ENCODE measurements at places on chromosomes 7 and 10.

- DNase-seq: no peak
These were observed 6.2 kb downstream of the GIGYF1 start for GRCh38 chr7:100687751-100688300.

DNA sequence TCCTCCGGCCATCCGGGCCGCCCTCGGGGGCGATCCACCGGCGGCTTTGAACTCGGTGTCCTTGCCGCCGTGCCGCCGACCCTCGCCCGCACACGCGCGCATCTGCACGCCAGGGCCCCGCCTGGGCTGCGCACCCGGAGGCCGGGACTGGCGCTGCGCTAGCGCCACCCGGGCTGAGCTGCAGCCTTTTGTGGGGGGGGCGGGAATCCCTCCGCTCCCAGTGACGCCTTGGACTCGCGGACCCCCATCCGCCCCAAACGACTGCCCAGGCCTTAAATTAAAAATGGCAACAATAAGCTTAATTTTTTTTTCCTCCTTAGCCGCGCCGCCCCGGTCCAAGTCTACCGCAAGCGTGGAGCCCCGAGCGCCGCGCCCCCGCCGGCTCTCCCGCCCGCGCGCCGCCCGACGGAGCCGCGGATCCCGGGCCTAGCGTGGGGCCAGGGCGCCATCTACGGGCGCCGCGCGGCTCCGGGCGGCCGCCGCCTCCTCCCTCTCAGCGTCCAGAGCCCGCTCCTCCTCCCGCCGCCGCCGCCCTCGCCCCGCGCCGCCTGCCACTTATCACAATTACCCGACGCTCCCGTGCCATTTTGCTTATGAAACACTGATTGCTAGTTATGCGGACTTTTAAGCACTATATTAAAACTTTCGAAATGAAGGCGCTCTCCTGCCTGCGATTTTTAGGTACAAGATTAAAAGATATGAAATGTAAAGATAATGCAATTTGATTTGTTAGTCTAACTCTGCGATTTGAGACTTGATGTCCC, 7.5 kb upstream of the EBF3 start:
- DNase-seq: peak; percentile 36

DNA sequence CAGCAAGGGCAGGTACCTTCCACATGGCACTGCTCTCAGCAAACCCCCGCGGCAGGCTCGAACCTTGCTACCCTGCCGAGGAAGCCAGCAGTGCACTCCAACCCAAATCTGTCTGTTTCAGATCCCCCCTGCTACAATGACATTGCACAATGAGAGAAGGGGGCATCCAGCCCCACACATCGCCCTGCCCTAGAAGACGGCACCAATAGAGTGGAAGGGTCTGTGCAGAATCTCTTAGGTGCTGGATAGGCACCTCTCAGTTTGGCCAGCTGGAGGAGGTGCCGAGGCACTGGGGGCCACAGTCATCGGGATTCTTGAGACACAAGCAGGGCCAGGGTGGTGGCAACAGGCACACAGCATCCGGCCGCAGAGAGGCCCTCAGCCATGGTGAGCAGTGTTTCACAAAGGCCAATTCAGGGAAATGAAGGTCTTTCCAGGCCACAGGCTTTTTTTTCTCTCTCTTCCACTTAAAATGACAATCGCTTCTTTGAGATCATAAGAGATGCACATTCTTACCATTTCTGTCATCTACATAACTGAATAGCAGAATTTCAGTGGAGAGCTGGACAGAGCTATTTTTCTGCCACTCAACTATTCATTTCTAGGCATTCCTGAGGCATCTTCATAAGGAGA, 281.3 kb downstream of the TNS3 start:
- no peak for DNase-seq

GRCh38 chr7:47179812-47180515, 401.9 kb downstream of the TNS3 start:
- DNase-seq: no peak

GRCh38 chr10:35638101-35638500, 4.0 kb downstream of the FZD8 start:
- no peak for DNase-seq

DNA sequence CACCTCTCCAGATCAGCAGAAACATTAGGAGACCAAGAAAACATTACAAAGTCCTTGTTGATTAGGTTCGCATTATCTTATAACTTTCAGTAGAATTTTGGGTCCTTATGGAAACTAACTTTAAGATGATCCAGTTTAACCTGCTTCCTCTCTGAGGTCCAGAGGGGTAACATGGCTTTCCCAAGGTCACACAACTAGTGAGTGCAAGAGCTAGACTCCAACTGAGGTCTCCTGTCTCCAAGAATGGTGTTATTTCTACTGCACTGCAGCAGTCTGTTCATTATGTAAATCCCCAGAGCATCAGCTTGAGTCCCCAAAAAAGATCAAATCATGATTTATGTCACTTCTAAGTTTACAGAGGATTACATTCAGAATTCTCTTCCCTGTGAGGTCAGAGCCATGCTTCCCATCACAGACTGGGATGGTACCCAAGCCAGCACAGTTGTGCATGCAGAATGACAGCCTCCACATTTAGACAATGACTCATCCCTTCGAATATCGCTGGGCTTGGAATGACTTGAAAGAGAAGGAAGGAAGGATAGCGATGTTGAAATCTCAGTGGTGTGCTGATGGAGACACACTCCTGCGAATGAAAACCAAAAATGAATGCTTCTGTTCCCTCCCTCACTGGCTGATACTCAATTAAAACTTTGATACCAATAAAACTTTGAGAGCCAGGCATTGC, 163.1 kb upstream of the PLXNA4 start:
- no peak for DNase-seq

DNA sequence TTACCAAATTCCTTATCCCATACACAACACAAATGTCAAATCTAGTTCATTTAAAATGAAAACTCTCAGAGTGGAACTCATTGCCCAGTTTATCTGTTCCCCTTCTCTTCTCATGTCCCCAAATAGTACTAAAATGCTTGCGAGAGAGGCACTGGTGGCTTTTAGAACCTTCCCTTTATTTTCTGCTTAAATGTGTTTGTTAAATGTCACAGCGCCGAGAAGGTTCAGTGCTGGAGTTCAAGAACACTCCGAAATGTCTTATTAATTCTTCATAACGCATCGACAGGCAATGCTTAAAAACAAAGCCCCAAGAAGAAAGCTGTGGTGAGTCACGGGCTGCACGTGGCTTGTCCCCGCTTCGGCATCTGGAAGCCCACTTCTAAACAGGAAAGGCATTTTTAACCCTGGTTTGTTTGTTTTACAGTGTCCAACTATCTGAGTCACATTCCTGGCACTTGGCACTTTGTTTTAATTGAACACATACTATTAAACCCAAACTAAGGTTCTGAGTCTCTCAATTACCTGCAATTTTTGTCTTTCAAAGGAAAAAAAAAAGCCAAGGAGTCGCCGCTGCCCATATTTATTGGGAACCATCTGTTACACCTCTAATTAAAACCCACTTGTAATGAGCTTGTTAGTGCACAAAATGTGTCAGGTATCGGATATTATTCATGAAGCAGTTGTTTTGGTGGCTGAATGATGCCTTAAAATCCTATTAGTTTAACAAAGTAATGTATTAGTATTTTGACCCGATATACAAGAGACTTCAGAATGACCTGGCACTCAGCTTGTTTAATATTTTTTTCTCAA, 49.9 kb upstream of the MGMT start:
- DNase-seq: no peak

- no peak for DNase-seq
These were observed 126.7 kb downstream of the SORCS3 start for GRCh38 chr10:104767745-104768144.

- no peak for DNase-seq
These were observed 240.4 kb upstream of the CELF2 start for GRCh38 chr10:10777279-10777678.

DNA sequence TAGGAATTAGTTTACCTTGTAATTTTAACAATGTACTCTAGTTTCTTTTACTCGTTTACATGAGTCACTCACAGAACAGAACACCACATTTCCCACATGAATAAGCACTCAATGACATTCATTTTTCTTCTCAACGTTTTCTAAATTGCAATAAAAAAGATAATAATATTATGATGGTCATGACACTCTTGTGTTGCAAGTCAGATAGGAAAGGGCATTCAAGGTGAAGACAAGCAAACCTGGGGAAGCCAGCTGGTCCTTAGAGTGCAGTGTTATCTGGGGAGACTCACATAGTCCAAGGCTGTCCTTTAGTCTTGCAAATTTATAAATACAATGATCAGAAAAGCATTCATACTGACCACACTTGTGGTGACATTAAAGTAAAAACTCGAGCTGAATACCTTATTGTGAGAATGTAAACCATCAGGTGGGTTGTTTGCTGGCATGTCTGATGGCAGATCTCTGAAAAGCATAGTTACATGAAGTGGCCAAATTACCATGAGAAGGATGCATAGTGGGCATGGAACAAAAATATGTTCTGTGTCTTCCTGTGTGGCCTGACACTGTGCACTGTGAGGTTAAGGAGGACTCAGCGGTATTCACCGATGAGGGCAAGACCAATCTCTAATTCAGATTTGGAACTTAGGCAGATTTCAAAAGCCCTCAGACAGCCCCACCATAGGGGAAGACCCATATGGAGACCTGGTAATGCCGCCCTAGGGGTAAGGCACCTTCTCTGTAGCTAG, 158.9 kb upstream of the ASAH2 start:
- no peak for DNase-seq

GRCh38 chr7:157979636-157980340, 607.8 kb downstream of the PTPRN2 start:
- DNase-seq: no peak

GRCh38 chr7:130491841-130492522, at the start of gene MEST:
MEST (plus strand) TSS chr7:130492085; CDS start chr7:130492314, 229 bp downstream.
- peak; percentile 37 for DNase-seq

DNA sequence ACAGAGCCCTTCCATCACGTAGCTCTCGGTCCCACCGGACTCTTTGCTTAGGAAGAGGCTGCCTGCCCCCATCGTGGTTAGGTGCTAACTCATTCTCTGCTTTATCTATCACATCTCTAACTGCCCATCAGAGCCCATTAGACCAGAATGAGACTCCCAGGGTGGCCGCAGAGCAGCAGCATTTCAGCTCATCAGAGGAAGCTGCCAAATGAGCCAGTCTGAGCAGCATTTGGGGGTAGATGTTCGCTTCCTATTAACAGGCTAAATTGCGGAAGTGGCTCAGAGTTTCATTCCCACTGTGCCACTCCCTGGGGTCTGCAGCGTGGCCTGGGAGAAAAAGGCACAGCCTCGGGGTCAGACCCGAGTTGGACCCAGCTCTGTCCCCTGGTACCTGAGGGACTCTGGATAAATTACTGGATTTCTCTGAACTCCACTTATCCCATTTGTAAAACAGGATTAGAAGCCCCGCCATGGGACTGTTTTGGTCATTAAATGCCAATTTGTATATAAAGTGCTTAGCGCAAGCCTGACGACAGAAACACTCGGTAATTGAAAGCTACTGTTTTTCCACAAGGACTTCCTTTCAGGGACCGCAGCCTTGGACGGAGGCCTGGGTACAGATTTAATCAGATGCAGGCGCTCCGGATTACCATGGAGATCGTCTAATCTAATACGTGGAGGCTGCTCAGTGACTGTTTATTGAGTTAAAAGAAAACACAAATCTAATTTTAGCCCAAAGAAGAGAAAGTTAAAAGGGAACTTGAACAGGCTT, 73.8 kb upstream of the PRLHR start:
- DNase-seq: no peak

GRCh38 chr7:115475761-115476385, 554.0 kb downstream of the MDFIC start:
- DNase-seq: no peak

DNA sequence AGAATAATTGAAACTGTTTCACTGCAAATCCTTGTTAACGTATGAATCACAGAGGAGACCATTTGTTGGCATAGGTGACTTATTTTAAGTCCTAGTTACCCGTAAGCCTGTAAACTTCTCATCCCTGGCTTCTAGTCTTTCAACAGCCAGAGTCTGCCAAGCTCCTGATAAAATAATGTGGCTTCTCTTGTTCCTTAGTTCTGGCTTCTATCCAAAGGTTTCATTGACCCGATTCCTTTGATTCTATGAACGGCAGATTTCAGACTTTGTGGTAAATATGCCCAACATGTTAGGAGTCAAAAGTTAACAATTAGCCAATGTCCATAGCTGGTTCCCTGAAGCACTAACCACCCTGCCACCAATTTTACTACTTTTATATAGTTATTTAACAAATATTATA, 23.3 kb downstream of the DNAH11 start:
- DNase-seq: no peak

DNA sequence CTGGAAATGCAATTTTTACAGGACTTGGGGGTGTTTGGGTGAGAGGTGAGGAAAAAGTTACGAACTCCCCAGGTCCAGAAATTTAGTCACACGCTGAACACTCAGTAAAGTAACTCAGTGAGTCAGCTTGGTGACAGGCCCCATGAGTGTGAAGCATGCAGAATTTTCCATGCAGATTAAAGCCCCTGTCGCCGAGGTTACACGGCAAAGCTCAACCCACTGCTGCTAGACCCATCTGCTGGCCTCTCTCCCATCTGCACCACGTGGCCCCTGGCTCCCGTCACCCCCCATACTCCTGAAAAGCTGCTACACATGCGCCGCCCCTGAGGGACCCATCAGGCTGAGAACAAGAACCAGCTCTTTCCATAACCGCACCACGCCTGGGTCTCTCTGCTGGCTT, 7.0 kb upstream of the MMP21 start:
- DNase-seq: no peak

DNA sequence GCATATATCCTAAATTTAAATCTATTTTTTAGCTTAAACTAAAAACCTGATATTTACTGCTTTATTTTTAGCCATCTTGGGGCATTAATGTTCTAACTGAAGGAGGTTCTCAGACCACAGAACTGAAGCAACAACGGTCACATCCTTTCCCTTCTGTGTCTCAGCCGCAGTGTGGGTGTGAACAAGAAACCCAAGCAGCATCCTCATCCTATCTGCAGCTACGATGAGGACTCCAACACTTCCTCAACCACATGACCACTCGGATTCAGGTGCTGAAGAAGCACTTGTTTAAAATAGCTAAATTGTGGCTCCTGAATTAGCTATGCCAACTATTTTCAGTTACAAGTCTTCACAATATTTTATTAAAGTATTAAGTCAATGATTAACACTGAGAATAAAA, 5.3 kb downstream of the ESYT2 start:
- peak; percentile 58 for DNase-seq

DNA sequence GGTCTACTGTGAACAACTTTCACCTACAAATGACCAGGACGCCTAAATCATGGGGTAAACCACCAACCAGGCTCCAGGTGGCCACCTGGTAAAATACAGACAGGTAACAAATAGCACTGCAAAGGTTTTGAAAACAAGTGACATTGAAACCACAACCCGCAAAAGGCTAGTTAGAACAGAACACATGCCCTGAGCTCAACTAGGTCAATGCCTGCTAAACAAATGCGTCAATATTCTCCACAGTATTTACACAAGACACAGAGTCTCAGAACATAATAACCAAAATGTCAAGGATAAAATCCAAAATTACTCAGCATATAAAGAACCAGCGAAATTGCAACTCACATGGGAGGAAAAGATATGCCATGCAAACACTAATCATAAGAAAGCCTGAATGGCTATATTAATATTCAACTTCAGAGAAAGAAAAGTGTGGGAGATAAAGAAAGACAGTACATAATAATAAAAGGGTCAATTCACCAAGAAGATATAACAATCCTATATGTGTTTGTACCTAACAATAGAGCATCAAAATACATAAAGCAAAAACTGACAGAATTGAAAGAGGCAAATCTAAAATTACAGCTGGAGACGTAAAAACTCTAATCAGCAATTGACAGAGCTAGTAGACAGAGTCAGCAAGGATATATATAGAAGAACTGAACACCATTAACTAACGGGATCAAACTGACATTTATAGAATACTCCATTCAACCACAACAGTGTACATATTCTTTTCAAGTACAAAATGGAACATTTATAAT, 47.6 kb downstream of the SMURF1 start:
- no peak for DNase-seq

- DNase-seq: no peak
These were observed 3.7 kb upstream of the CXCL12 start for GRCh38 chr10:44388641-44389040.
